ENCODE measurements at places on chromosomes 6 and 20.

- DNase-seq = no peak
Measured at GRCh38 chr6:17197607-17198006, 83.6 kb upstream of the RBM24 start.

DNA sequence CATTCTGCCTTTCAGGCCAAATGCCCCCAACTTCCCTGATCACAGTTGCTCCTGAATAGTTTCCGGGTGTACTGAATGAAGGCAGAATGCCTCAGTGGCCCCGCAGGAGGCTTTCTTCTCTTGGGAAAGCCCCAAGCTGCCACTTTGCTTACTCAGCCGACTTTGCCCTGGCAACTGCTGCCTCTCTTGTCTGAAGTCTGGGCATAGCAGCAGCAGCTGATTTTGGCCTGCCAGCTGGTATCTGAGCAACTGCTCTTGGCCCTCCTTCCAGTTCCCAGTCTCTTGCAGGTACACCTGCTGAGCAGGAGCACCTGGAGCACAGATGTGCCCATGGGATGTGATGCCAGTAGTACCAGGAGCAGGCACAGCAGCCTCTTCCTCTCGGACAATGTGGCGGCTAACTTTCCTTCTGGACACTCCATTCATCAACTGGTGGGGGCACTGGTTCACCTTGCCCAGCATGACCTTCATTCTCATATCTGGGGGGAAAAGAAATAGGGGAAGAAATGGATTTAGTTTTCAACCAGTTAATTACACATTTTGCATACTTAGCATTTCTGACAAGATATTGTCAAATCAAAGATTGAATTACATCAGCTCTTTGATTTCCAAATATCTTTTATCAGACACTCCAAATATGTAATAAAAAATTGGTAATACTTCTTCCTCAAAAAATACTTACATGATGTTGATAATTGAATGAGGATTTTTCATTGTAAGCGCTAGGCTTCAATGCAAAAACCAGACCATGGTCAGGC is 468.2 kb downstream of the PKHD1 start:
- no peak for DNase-seq

DNA sequence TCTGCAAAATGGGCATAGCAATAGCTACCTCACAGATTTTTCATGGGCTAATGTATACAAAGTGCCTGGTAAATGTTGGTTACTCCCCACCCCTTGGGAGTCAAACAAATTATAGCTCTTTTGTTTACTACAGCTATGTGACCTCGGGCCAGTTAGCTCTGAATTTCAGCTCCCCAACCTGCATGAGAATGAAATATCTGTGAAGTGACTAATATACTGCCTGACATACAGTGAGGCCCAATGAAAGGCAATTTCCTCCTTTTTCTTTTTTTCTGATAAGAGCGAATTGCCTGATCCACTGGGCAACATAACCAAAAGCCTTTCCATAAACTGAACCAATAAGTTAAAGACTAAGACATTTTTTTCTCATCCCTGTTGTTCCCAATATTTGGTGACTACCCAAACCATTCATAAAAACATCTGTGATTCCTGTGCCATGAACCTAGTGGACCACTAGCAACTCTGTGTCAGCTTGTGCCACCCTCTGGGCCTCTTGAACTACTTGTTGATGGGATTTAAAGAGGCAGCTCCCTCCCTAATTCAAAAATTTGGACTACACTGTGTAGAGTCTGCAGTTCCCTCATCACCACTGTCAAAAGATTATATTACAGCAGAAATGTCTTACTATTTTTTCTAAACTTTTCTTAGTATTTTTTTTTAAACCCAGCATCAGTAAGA is 91.9 kb upstream of the TMEM30A start:
- DNase-seq = no peak

DNA sequence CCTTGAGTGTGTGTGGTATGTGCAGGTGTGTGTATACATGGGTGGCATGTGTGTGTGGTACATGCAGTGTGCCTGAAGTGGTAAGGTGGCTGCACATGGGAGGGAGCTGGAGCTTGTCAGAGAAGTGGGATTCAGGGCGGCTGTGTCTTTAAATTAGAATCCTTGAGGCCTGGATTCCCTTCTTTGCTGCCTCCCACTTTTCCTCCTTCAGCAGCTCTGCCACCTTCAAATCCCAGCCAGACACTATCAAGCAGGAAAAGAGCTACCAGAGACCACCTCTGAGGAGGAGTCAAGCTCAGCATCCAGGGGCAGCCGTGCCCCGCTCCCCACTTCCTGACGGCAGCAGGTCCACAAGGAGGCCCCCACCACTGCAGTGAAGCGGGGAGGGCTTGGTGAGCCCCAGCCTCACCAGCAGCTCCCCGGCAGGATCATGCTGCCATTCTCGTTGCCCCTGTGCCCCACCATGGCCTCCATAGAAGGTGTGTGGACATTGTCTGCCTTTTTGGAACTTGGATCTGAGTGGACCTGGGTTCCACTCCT is 131.0 kb upstream of the MLN start:
- DNase-seq = no peak

GRCh38 chr20:3763671-3764601 is 3.6 kb downstream of the ADISSP start:
- no peak for DNase-seq

- no peak for DNase-seq
Measured at GRCh38 chr6:116033687-116034303, 26.9 kb downstream of the FRK start.

- DNase-seq = no peak
Measured at GRCh38 chr6:141259807-141260206, 872.9 kb upstream of the GJE1 start.

DNA sequence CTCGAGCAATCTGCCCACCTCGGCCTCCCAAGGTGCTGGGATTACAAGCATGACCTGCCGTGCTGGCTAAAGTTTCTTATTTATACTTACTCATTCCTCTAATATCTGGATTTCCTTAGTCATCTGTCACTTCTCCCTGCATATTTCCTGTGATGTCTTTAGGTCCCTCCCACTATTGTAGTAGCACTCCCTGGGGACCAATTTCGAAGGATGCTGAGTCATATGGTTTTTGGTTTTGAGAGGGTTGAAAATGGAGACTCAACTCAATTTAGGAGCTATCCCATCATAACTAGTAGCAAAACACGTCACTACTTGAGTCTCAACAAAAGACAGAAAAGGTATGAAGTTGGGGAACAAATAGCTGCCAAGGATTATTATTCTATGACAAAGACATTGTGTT is 20.2 kb downstream of the MCUR1 start:
- DNase-seq = no peak

DNA sequence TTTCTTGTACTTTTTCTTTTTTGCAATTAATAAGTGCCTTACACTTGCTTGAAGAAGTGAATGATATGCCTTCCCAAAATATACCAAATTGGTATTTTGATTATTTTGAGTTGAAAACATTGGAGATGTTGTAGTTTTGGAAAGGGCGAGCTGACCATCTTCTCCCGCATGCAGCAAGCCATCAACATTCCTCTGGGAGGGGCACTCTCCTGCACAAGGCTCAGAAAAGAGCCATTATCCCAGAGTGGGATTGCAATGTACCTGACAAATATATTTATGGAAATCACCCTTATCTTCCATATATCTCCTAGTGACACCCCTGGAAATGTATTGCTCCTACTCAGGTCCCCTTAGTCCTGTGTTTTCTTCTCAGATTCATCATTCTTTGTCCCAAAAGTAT is 22.8 kb upstream of the PNRC1 start:
- no peak for DNase-seq

DNA sequence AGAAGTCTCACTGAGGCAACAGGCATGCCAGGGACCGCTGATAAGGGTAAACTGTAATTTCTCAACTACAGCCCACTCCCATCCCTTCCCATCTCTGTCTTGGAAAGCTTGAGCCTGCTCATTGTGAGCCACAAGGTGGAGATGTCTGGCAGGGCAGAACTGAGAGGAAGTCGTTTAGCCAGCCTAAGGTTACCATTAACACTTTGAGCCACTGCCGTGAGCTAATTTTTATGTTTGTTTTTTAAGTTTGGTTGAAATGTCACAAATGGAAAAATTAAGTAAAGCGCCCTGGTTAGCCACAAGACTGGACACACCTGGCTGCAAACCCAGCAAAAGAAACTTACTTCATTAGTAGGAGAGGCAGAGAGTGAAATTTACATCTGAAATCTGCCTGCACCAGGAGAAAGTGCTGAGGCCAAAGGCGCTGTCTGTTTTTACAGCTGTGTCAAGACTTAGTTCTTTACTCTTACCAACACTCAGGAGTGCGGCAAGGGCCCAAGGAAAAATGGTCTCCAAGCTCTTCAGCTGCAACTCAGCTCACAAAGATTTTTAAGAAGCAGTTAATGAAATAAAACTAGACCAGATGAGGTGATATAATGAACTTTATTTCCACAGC is 50.0 kb upstream of the FAM83C start:
- no peak for DNase-seq

GRCh38 chr6:36917541-36918193 is 31.9 kb downstream of the C6orf89 start:
- DNase-seq = no peak

DNA sequence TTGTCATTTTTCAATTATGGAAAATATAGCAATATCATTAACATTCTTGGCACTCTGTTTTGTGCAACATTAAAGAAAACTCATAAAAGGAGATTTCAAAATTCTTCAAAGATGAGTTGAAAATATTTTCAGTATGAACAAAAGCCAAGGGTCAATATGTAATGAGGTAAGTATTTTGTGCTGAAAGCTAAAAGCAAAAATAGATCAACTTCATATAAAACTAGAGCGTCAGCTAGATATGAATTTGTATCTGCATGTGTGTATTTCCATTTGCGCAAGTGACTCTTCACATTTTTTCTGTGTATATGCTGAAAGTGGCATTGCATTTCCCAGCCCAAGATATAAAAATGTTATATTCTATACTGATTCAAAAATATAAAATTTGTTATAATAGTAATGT is 492.1 kb upstream of the EYS start:
- DNase-seq = no peak

- DNase-seq = no peak
Measured at GRCh38 chr6:151109361-151109760, 130.4 kb upstream of the AKAP12 start.

DNA sequence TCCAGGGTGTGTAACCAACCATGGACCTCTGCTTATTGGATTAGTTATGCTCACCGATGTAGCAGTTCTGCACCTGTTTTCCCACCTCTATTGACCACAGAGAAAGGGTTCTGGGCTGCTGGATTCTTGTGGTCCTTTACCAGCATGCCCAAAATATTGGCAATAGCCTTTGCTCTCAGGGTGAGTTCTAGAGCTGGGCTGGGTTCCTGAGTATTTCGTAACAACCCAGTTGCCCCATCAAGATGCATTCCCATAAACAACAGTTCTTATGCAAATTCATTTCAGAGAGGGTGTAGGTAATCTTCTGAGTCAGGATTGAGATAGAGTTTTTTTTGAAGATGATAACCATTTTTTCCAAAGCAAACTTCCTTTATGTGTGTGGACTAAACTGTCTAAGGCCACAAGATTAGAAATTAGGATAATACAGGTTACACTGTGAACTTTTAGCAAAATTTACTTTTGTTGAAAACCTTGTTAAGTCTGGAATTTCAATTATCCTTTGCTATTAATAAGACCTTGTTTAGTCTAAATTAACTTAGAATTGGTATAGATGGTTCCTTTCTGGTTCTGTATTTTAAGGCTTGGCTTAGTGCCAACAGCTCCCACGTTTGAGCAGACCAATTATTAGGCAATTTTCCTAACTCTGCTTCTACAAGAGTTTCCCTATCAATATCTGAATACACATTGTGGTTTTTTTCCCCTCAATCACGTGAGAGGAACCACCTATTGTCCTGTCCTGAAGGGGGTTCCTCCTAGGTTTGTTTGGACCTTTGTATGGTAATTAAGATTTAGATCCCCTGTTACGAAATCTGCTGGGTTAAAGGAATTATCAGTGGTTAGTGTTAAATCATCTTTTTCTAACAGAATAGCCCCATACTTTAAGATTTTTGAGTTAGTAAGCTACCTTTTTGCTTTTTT is 46.1 kb downstream of the TBX18 start:
- no peak for DNase-seq

DNA sequence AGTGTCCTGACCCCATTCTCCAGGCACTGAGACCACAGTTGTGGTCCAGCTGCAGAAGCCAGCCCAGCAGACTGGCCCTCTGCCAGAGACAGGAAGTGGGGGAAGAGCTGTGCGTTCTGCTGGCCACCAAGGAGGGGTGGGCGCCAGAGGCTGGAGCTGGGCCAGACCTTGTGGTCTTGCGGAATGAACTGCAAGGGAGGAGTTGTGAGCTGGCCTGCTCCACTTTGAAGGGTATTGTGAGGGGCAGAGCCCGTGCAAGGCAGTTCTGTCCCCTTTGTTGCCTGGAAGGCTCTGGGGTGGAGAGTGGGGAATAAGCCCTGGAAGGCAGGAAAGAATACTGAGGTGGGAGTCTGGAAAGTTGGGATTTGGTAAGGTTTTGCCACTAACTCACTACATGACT is 3.6 kb upstream of the MDFI start:
- DNase-seq = no peak

- peak; percentile 80 for DNase-seq
Measured at GRCh38 chr6:161922631-161923119, 648.8 kb upstream of the AGPAT4 start.

GRCh38 chr6:22444330-22444729 is 125.0 kb upstream of the HDGFL1 start:
- no peak for DNase-seq

DNA sequence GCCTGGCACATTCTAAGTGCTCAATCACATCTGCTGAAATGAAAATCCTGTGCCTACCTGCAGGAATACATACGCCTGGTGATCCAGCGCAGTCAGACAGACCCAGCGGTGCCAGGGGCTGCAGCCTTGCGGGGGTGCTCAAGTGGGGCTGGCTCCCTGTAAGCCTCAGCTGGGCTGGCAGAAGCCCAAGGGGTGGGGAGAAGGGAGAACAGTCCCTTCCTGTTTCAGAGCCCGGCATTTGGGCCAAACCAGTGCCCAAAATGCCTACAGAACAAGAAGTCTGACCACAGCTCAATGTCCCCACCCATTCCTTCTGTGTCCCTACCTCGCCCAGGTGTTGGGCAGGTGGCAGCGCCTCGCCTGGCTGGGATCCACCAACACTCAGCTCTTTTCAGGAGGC is 22.6 kb downstream of the KCNK15 start:
- no peak for DNase-seq

DNA sequence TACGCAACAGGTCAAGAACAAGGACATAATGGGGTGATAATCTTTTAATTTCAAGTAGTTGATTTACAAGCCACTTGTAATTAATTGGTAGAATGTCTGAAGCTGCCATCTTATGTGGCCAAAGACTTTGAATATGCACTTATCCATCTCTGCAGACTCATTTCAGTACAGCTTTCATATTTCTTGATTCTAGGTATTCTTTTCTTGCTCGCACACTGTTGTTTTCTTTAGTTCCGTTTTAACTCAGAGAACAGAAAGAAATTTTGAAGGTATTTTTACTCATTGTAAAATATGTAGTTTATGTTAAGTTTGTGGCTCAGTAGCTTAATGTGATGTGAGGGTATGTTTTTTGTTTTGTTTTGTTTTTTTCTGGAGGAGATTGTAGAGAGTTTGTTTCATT is 73.9 kb downstream of the UBR2 start:
- no peak for DNase-seq

Measured in T47D (cell line).